ENCODE measurements at places on chromosomes 11 and 22. TPM values are rescaled to one million over a fixed set of nuclear protein-coding genes. Genes with fewer than 3 reads are reported as not detected.
A peak's percentile ranks its signal among the peaks of the same experiment; 100 is the strongest.

Gene CYP2D6
- 274 TPM for total RNA-seq

- no peak for DNase-seq
Measured at GRCh38 chr11:72026090-72026489, 27.4 kb downstream of the IL18BP start.

DNA sequence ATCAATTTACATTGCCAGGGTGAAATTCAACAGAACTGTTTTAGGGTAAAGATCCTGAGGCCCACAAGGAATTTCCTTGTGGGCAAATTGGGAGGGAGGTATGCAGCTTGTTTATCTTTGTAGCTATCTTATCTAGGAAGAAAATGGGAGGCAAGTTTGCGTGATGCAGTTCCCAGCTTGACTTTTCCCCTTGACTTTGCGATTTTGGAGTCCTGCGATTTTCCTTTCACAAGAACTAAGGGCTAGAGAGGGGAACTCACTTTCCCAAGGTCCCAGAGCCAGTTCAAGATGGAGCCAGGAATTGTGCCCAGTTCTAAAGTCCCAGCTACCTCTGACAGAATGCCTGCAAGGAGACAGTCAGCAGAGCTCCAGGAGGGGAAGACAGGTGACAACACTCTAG, 30.7 kb downstream of the RIBC2 start:
- no peak for DNase-seq

- DNase-seq = peak; percentile 66
Measured at GRCh38 chr11:128497061-128497775, 90.1 kb downstream of the ETS1 start.

DNA sequence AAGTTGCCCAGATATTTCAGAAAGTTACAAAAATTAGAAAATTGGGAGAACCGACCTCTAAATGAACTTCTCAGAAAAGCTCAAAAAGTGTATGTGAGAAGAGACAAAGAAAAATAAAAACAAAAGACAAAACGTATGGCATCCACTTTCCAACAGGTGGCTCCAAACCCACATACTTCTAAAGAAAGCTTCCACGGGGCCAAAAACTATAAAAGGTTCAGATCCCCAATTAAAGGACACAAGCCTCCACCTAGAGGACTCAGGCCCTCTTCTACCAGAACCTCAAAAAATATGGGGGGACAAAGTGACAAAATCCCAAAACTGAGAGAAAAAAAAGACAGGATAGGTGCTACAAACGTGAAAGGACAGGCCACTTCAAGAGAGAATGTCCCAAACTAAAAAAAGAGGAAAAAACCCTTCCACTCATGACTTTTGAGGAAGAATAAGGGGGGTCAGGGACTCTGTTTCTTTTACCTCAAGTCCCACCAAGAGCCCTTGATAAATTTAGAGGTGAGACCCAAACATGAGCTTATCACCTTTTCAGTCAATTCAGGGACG, 8.8 kb downstream of the SCGB2A1 start:
- no peak for DNase-seq

DNA sequence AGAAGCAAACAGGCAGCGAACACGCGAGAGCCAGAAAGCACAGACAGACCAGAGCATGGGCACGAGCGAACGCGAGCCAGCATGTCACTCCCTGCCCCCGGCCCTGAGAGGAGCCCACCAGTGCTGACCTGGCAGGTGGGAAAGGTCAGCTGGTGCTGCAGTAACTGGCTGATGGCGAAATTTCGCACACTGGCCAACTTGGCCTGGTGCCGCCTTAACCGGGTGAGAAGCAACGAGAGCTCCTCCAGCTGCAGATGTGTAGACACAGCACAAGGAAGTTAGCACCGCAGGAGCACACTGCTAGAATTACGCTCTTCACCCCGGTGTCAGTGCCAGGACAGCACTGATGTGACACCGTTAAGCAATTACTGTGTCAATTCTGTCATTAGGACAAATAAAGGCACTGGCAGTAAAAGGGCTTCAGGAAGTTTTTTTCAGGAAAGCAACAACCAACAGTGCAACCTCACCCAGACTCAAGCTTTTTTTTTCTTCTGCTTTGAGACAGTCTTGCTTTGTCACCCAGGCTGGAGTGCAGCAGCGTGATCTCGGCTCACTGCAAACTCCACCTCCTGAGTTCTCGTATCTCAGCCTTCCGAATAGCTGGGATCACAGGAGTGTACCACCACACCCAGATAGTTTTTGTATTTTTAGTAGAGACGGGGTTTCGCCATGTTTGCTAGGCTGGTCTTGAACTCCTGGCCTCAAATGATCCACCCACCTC, 76.8 kb downstream of the C11orf58 start:
- peak; percentile 85 for DNase-seq

DNA sequence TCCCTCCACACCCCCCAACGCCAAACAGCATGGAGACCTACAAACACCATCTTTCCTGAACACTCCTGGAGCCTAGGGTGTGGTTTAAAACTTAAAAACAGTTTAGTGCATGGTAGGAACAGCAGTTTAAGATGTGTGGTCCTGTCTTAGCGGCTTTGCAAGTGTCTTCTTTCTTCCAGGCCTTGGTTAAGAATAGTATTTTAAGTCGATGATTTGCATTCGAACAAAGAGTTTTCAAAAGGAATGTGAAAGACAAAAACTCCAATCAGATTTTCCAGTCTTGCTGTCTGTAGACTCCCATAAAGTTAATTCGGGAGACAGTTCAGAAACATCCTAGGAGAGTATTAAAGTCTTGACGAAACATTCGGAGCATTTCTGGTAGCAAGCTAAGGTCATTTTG, 3.7 kb downstream of the FGF4 start:
- DNase-seq = no peak
